ENCODE measurements at places on chromosomes 4 and X.

DNA sequence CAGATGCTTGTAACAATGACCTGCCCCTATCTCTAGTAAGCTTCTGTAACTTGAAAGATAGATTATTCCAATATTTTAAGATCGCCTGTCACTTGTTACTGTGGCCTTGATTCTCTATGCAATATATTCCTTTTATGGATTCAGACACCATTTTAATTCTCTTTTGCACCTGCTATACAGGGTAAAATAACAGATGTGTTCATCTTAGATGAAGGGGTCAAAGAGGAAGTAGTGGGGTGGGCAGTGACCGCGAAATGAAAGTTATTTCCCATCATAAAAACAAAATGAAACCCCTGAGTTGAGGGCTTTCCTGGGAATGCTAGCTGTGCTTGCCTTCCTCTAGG lies 175.9 kb downstream of the TSPAN5 start:
- DNase-seq = no peak

GRCh38 chr4:42339935-42340406 lies 57.3 kb upstream of the SHISA3 start:
- DNase-seq = no peak

DNA sequence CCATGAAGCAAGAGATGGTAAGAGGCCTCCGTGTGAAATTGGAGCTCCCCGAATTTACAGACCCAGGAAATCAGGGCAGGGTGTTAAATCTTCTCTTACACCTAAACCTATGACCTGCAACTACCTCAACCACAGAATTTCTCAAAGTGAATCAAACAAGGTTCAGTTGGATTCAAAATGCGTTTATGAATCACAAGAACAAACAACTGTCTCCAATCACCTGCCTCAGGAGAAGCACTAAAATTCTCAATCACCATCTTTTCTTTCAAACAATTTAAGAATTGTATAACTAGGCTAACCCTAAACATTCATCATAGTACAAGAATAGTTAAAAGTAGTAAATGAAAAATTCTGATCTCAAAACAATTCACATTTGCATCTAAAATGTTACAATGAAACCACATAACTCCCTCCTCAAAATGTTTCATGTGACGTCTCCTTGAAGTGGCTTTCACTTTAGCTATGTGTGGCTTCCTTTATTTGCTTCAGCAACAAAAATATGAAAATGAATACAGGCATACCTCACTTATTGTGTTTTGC lies 19.2 kb downstream of the PPP3CA start:
- no peak for DNase-seq

DNA sequence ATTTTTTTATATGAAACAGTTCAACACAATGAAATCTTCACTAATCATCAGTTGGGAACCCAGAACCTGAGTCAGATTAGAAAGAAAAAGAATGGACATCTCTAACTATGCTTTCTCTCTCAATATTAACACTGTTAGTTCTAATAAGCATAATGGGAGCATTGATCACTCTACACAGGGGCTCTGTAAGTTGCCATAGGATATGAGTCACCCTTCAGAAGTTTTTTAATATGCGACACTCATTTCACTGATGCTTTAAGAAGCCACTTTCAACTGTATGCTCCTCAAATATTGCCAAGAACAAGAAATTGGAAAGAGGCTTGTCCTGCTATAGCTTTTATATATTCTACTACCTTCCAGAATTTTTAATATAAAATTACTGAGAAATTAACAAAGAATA lies 187.0 kb downstream of the AASDH start:
- no peak for DNase-seq

DNA sequence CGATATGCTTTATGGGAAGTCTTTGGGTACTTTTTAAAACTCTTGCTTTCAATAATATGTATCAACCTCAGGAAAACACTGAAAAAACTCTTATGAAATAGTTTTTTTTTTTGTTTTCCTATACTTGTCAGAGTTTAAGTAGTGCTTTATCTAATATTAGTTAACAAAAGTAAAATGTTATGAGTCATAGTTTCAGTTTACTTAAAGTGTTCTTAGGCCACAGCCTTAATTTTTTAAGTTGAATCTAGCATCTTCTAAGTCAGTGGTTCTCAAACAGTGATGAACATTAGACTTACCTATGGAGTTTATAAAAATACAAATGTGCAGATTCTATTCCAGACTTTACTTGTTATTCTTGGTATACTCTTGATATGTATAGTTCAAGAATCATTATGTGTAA lies 26.3 kb upstream of the ADGRL3 start:
- no peak for DNase-seq

DNA sequence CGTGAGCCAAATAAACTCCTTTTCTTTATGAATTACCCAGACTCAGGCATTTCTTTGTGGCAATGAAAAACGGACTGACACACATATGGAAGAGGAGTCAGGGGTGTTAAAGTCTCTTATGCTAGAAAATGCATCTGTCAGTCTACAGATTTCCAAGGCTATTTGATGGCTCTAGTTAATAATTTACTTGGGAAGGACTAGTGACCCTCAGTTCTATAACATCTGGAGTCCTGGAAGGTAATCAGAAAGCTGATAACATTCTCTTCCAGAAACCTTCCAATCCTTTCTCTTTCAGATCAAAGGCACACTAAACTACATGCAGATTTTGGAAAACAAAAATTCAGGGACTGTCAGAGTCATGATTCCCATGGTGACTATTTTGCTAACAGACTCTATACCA lies 142.0 kb upstream of the TEX13D start:
- DNase-seq = no peak

- DNase-seq = no peak
These were observed 217.5 kb downstream of the GBA3 start for GRCh38 chr4:22910200-22910599.

DNA sequence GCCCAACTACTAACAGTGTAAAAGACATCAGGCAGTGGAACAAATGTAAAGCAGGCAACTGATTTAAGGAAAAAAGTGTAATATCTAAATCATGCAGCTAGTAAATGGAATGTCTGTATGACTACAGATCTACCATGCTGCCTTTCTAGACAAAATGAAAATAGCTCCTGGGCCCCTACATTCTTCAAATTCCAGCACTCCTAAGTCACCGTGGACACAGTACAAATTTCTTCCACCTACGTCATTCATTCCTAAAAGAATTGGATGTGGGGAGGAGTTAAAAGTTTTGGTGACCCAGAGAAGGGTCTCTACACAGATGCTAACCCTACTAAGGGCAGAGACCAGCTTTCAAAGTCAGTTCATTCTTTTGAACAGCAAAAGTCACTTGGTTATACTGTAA lies 137.2 kb upstream of the ARHGEF9 start:
- DNase-seq = no peak

DNA sequence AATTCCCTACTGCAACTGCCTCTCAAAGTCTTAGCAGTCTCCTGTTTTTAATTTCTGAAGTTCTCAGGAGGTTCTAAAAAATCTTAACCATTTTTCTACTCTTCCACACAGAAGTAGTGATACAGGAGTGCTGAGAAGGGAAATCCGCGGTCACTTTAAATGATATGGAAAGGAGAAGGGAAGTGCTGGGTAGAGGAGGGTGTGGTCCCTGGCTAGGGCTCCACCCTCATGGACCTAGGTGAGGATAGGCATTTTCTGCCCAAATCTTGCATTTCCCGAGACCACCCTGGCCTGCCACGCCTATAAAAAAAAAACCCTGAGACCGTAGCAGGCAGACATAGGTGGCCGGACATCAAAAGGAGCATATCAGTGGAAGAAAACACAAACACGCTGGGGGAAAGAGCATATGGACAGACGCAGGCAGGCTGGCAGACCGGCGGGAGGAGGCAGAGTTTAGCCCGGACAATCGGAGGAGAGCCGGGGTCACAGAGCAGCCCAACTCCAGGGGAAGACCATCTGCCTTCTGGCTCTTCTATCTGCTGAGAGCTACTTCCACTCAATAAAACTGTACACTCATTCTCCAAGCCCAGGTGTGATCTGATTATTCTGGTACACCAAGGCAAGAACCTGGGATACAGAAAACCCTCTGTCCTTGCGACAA lies 85.7 kb downstream of the POU3F4 start:
- DNase-seq = no peak

DNA sequence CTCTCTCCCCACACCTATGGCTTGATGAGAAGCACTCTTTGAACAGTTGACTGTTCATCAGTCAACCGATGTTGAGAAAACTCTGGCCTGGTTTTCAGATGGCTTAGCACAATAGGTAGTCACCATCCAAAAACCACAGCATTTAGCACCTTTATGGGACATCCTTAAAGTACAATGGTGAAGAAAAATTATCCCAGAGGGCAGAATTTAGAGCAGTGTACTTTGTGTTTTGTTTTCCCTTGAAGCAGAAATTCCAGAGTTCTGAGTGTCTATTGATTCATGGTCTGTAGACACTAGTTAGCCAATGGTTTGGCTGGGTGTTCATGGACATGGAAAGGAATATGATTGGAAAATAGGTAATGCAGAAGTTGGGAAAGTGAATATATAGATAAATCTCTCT lies 487.0 kb downstream of the PDHA2 start:
- no peak for DNase-seq

GRCh38 chr4:85028910-85029309 lies 62.4 kb upstream of the WDFY3 start:
- DNase-seq = no peak

DNA sequence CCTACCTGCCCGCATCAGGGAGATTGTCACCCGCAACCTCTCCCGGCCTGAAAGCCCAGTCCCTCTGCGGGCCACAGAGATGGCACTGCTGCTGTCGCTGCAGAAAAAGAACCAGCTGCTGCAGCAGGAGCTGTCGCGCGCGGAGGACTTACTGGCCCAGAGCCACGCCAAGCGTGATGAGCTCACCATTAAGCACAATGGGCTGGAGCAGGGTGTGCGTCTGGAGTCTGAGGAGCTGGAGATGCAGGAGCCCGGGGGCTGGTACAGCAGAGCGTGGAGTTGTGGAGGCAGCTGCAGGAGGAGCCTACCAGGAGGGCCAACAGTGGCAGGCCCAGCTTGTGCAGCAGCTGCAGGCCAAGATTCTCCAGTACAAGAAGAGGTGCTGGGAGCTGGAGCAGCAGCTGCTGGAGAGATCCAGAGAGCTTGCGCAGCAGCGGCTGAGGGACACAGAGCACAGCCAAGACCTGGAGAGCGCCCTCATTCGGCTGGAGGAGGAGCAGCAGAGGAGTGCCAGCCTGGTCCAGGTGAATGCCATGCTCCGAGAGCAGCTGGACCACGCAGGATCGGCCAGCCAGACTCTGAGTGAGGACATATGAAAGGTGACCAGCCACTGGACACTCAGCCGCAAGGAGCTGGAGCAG lies 11.3 kb downstream of the SMIM10L2A start:
- no peak for DNase-seq

DNA sequence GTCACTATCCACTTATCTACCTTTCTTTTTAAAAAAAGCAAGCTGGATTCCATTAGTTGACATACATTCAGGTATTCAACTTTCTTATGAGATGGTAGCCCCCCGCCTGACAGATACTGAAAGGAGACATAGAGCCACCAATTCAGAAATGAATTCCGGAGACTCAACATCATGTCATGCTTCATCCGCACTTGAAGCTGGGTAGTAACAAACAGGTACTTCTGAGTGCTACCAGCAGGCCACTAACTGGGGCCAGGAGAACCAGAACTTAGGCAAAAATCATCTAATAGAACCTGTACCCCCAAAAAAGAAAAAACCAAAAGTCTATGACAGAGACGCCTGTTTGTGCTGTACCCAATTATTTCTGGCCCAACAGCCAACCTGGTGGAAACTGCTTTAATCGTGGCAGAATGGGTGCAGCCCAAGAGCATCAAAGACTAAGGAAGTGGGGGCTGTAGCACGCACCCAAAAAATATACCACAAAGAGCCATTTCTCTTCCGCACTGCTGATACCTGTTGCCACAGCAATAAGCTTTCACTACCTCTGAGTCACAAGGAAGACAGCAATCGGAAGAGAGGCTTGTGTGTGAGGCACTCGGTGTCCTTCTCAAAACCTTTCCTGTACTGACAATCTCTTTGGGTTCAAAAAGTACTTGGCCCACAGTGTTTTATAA lies 84.8 kb downstream of the AFAP1 start:
- peak; percentile 45 for DNase-seq

- no peak for DNase-seq
These were observed 65.7 kb downstream of the SEL1L3 start for GRCh38 chr4:25797136-25797535.

GRCh38 chr4:23324021-23324690 lies 565.7 kb downstream of the PPARGC1A start:
- no peak for DNase-seq

Measured in stimulated activated CD4-positive, alpha-beta T cell treated with anti-CD3 and anti-CD28 coated beads, Interleukin-12 subunit alpha, Interleukin-12 subunit beta, amount 100 ng/mL, for 48 hours (primary cell).